ENCODE measurements at places on chromosomes 2 and 18.

DNA sequence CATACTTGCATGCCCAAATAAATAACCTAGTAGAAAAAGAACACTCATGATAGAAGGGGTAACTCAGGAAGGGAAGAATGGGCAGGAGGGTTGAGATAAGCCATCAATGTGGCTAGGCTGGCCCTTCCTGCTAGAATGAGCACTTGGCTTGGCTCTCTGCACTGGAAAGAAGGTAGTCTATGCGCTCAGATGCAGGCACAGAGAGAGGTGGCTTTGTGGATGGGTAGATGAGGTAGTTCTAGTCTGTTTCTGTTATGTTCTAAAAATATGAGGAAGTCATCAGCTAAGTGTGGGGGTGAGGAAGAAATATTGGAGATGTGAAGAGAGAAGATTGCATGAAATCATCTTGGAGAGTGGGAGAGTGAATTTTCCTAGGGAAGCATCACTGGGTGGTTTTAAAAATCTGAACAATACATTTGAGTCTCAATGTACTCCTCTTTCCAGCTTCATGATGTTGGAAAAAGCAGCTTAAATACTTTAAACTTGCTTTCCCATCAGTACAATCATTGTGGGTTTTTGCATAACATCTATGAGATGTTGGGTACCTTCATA is 357.1 kb downstream of the CNTNAP5 start:
- DNase-seq = no peak

GRCh38 chr2:9847140-9847539 is 3.9 kb downstream of the TAF1B start:
- DNase-seq = no peak

GRCh38 chr2:26562811-26563645 is 78.1 kb downstream of the CIB4 start:
- no peak for DNase-seq

- peak; percentile 12 for DNase-seq
These were observed 152.3 kb upstream of the MMADHC start for GRCh38 chr2:149739883-149740265.

GRCh38 chr2:84874381-84875212 is 6.3 kb downstream of the TRABD2A start:
- DNase-seq = no peak

DNA sequence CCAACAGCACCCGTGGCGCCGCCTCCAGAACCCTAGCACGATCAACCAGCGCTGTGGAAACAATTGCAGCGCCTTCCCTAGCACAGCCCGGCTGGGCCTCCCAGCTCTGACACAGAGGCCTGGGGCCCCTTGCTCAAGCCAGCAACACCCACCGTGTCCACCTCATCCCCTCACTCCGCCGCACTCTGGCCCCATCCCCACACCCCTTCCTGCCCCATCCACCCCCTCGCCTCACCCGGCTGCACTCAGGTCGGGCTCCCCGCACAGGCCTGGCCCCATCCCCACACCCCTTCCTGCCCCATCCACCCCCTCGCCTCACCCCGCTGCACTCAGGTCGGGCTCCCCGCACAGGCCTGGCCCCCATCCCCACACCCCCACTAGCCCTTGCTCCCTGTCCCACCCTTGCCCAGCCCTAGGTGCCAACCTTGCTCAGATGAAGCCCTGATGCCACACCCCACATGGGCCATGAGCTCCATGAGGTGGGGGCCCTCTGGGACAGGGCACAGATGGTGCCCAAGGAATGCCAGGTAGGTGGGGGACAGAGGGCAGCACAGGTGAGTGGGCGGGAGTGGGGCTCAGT is 28.7 kb downstream of the KIF1A start:
- no peak for DNase-seq
